Stimulated activated CD4-positive, alpha-beta T cell treated with anti-CD3 and anti-CD28 coated beads, Interleukin-15, amount 100 ng/mL, for 48 hours (primary cell): ENCODE measurements at places on chromosomes 6 and 20.

- no peak for DNase-seq
Measured at GRCh38 chr6:113363048-113363798, 493.9 kb upstream of the MARCKS start.

GRCh38 chr6:25476126-25476525 is 175.9 kb upstream of the SCGN start:
- DNase-seq = no peak

GRCh38 chr20:36848078-36848660 is 27.8 kb upstream of the TLDC2 start:
- no peak for DNase-seq

- DNase-seq = no peak
Measured at GRCh38 chr6:168189200-168190013, 110.4 kb upstream of the FRMD1 start.

- no peak for DNase-seq
Measured at GRCh38 chr20:1632178-1632577, 12.4 kb upstream of the SIRPB1 start.

DNA sequence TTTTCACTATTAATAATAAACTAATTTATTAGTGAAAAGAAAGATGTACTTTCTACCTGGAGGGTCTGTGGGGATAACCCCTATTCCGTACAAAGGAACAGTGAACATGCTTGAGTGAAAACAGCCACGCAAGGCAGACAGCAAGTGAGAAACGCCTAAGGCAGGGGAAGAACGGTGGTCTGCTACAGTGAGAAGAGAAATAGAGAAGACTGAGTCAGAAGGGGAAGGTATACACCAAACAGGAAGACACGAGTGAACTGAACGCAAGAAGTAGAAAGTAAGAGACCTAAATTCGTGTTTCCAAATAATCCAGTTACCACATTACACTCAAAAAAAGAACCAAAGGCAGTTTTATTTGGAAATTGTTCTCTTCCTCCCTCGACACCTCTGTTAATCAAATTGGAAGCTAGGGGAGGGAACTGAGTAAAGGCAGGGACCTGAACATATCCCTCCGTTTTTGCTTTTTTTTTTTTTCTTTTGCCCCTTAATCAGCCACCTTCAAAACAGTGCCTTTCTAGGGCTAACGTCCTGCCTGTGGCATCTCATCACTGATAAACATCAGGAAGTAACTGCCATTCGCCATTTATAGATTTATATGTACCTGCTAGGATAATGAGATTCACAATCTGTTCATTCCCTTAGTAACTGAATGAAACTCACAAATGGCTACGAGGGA is 48.9 kb downstream of the ATXN1 start:
- no peak for DNase-seq

GRCh38 chr6:2186516-2186915 is 58.9 kb downstream of the GMDS start:
- DNase-seq = no peak

DNA sequence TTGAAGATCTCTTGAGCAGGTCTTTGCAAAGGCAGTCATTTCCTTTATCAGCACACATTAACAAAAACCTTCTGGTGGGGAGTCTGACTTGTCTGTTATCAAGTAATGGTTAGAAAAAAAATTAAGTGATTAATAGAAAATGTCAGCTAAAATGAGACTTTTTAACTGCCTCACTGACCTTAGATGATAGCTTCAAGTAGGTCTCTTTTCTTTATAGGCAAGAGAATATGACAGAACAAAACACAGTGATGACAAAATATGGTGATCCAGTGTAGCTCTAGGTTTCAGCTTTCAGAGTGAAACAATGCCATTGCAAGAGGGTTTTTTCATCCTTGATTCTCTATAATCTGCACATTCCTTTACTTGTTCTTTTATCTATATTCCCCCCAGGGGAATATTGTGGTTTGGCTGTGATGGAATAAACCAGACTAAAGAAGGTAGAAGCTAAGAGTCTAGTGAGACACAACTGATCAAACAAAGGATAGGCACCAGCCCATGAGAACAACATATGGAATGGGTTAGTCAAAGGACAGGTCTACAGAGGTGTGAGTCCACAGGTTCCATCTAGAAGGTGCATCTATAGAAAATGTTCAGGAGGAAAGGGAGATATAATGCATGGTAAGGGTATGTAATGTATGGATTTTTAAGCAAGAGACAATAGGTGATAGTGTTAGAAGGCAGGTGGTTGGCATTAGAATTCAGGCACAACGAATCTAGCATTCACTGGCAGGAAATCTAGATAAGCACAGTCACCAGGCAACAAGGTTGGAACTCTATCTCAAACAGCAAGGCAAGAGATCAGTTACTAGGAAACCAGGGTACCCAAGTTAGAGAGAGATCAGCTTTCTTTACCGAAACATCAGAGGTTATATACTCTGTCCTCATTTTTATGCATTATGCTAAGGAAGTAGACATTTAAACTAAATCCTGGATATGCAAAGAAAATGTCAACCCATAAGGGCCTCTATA is 228.9 kb upstream of the SMLR1 start:
- DNase-seq = no peak

DNA sequence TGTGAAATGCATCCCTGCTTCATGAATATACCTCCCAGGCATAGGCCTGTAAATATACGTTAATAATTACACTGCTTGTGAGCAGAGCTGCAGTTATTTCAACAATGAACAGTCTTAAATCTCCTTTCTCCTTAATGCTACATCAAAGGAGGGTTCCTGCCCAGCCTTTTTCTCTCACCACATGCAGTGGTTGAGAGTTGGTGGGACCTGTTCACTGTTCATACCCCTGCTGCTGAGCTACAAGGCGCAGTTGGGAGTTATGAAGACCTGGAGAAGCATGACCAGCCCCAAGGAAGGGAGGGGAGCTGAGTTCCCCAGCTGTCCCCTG is 111.9 kb upstream of the FOXQ1 start:
- DNase-seq = no peak

GRCh38 chr6:56772737-56773184 is 130.1 kb upstream of the DST start:
- DNase-seq = no peak

DNA sequence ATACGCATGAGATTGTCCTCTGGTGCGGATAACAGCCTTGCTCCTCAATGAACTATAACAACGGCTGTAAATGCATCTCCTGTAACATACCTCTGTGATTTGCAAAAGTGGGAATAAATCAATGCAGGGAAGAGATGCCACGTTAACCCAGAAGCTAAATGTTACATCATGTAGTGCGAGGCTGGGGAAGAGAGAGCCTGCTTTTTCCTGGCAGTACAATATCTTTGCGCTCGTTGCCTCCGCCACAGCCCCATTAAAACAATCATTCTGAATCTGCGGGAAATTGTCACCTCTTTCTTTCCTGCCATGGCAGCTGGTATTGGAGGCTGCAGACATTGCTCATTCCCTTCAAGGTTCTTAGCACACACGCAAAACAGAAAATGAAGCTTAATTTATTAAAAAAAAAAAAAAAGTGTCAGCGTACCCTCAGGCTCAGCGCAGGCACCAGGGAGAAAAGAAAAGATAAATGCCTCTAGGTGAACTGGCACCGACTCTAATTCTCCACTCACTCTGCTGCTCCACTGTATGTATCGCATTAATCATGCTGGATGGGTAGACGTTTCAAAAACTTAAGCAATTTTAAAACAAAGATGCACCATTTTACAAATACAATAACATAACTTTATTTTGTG is 70.2 kb upstream of the TFB1M start:
- DNase-seq = no peak

DNA sequence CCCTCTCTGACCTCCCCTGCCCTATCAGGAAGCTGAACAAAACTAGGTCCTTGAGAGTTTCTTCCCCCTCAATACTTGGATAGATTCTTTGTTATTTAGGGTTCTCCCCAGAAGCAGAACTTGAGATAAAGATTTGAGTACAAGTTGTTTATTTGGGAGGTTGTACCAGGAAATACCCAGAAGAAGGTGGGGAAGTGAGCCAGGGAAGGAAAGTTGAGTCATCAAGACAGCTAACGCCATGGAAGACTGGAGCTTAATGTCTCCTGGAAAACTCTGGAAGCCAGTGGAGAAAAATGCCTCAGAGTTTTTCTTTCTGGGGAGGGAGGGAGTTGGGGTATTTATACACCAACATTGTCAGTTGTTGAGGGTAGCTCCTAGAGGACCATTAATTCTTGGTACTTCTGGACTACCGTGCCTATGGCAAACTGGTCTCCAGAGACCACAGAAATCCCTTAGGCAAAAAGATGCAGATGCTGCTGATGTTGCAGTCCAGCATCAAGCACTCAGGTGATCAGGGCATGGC is 102.6 kb upstream of the ZFP64 start:
- no peak for DNase-seq

DNA sequence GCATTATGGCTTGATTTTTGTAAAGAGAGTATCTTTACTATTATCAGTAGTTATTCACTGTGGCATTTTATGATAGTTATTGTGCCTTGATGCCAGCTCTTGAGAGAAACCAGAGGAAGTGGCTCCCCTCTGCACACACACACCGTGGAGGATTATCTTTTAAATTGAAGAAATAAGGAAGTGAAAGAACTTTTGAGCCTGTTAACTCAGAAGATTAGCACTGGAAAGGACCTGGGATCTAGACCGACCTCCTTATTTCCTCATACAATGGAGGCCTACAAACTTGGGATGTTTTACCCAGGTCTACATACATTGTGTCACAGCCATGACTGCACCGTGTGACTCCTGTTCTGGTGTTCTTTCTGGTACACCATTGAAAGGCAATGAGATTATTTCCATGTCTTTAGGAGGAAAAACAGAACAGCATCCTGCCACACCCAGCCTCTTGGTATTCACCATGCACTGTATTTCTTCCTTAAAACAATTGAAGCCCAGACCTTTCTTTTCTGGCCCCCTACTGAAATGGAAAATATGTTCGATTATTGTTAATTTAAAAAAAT is 40.6 kb downstream of the HECA start:
- no peak for DNase-seq

- DNase-seq = no peak
Measured at GRCh38 chr6:22363714-22364239, 66.9 kb upstream of the PRL start.

DNA sequence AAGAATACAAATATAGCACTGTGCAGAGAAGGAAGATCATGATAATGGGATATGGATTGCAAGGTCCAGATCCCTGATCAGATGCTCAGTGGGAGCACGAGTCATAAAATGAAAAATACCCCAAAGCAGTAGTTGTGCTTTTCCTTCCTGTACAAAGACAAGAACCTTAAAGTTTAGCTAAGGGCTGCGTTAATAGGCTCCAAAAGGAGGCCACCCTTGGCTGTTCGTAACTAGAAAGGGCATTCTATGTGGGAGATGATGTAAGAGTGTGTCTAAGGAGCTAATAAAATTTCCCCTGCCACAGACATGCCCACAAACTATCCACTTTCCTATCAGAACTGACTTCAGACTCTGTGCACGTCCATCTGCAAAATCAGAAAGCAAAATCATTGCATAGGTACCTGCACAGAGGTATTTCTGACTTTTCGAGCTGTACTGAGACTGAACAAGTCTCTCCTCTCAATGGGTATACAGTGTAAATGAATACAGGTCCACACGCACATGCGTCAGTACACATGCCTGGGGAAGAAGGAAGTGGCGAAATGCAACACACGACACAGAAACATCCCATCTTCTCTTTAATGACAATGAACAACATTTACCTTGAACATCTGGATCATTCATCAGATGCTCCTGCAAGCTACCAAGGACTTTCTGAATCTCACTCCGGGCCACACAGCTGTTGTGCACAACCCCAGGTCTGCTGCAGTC is 16.9 kb upstream of the ANKRD60 start:
- no peak for DNase-seq

DNA sequence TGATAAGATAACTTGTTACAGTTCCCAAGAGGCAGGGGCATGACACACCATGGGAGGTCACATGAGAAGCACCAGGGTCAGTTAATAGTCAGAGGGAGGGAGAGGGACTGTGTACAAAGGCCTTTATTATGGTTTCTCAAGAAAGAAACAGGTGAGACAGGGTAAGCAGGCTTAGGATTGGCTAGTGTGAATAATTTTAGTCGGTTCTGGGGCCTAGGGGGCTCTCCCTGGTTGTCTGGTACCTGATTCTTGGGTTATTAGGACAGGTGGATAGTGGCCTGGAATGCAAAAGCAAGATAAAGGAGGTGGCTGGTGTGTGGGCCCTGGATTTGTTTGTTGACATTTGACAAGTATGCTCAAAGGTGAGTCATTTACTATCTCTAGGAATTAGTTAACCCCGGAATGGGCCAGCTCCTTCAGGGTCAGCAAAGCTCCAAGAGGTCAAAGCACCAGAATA is 49.4 kb upstream of the MCUR1 start:
- no peak for DNase-seq

DNA sequence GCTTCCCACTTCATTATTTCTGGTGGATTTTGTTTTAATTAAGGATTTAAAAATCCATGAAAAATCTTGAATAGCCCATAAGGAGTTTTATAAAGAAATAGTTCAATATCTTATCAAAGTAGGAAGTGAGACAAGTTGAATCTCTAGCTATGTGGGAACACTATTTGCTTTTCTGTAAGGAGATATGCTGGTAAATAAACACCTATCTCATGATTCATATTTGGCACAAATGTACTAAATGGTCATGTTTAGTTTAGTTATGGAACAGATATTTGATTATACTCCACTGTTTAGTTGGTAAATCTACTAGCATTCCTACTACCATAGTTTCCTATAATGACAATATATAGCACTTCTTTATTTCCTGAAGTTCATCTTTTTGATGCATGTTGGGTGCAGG is 239.9 kb upstream of the CEP162 start:
- no peak for DNase-seq

- no peak for DNase-seq
Measured at GRCh38 chr6:108877046-108877751, 29.0 kb downstream of the ARMC2 start.

GRCh38 chr6:62043084-62043483 is 242.9 kb downstream of the KHDRBS2 start:
- DNase-seq = no peak

GRCh38 chr6:149905371-149905910 is 7.5 kb upstream of the RAET1E start:
- DNase-seq = no peak

DNA sequence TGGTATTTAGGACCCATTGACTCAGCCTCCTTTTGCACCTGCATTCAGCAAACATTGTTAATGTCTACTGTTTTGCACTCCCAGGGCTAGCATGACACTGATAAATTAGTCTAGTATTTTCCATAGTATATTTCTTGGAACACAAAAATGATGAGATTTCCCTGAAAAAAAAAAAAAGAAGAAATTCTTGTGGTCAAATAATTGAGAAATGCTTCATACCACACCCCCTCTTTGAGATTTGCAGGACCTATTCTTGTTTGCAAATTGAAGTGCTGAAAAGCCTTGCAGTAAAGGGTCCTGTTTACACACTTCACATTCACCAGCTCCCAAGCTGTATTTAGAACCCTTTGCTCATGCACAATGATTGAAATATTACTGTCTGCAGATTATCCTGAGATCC is 36.3 kb upstream of the CLIC5 start:
- DNase-seq = no peak
